ENCODE measurements at places on chromosomes 2 and 18. TPM values are rescaled to one million over a fixed set of nuclear protein-coding genes. Genes with fewer than 3 reads are reported as not detected.

FAM237A gene
- total RNA-seq: not detected

SPP2 gene
- total RNA-seq: not detected

CXCR2 gene
- total RNA-seq: 0.35 TPM

MGAT4A gene
- total RNA-seq: 8.9 TPM

GCA gene
- total RNA-seq: 7.2 TPM
